Suprapubic skin (tissue), 4 donors: ENCODE measurements at places on chromosomes 3 and 15. TPM values are rescaled to one million over a fixed set of nuclear protein-coding genes. Genes with fewer than 3 reads are reported as not detected.

The ACKR2 gene
- 6.6 TPM for total RNA-seq

DNA sequence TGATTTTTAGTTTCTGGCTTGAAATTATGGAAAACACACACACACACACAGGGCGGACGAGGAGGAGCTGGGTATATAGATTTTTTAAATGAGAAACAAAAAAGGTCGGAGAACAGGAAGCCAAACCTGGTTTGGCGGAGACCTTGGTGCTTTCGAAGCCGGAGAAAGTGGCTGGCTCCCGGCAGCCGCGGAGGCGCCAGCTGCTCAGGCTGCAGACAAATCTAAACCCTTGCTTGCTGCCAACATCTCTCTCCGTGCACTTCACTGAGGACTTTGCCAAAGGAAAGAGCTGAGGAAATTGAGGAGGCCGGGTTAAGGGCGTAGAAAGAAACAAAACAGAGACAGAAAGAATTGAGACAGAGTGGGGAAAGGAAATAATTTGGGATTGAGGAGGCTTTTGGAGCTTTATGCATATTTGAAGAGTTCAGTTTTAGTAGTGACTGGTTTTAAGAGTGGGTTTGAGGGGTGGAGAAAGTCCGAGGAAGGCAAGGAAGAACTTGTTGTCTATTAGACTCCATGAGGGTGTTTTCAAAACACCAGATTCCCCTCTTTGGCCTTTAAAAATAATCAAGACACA lies 2.2 kb downstream of the ZIC1 start:
- H3K27me3 ChIP-seq: peaks cover 100% of the 10 kb centered on the region
- H3K36me3 ChIP-seq: no peaks in the 10 kb centered on the region
- H3K27ac ChIP-seq: no peak overlapping the region

DNA sequence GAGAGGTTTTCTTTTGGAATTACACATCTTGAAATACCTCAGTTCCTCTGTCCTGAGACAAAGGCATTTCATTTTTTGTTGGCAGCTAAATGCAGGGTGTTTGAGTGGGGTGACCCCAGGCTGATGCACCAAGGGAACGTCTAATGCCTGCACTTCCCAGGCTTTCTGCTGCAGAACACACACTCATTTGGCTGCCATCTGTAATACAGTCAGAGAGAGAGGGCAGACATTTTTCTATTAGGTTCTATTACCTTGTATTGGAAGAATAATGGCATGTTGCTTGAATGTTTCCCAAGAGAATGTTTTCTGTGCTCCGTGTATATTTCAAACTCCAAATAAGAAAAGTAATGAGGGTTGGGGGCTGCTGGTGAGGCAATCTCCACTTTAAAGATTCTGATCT lies 87.1 kb downstream of the PTPRG start:
- no peaks in the 10 kb centered on the region for H3K36me3 ChIP-seq
- no peak for DNase-seq
- H3K4me3 ChIP-seq: no peak overlapping the region
- no peak overlapping the region for H3K27ac ChIP-seq

GRCh38 chr3:190038050-190038933 lies 82.4 kb downstream of the P3H2 start:
- no peaks in the 10 kb centered on the region for H3K27me3 ChIP-seq
- no peaks in the 10 kb centered on the region for H3K36me3 ChIP-seq
- no peak overlapping the region for H3K4me3 ChIP-seq
- peak; percentile 77 for DNase-seq

DNA sequence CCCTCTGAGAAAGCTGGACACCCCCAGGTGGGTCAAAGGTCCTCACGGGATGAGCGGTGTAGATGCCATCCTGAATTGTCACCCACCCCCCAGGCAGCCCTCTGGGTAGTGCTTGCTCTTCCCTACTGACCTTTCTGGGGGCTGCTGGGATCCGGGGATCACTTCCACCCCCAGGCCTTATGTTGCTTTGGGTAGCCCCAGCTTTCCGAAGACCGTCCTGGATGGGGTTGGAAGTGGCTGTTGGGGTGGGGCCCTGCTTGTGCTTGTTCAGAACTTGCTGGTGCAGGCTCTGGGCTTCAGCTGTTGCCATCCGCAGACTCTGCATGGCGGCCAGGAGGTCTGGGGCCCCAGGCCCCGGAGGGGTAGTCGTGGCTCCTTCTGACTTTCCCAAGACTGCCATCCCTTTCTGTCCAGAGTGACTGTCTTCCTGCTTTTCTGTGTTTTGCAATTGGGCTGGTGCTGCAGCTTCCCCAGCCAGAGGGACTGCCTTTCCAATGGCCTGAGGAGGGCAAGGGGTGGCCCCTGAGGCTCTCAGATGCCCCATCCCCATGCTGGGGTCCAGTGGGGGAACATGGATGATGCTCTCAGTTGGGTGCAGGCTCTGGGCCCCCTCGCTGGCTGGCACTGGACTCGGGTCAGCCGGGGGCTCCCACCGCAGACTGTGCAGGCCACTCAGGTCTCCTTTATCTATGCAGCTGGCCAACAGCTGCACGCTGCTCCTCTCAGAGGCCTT lies 6.3 kb downstream of the XIRP1 start:
- peaks cover 26% of the 10 kb centered on the region for H3K4me1 ChIP-seq
- no peaks in the 10 kb centered on the region for H3K27me3 ChIP-seq
- no peak for DNase-seq
- no peak overlapping the region for H3K27ac ChIP-seq
- no peak overlapping the region for H3K4me3 ChIP-seq
- H3K36me3 ChIP-seq: no peaks in the 10 kb centered on the region

GRCh38 chr3:127150513-127151250 lies 42.2 kb upstream of the PRR23E start:
- DNase-seq: peak; percentile 65
- no peak overlapping the region for H3K27ac ChIP-seq
- no peaks in the 10 kb centered on the region for H3K4me1 ChIP-seq
- no peaks in the 10 kb centered on the region for H3K36me3 ChIP-seq
- H3K27me3 ChIP-seq: peaks cover 4% of the 10 kb centered on the region
- H3K4me3 ChIP-seq: no peak overlapping the region
